Activated CD8-positive, alpha-beta T cell treated with anti-CD3 and anti-CD28 coated beads, Interleukin-2, amount 10 ng/mL, durations not matched to agents 7 days and 5 days (primary cell): ENCODE measurements at places on chromosomes 5 and 9. TPM values are rescaled to one million over a fixed set of nuclear protein-coding genes. Genes with fewer than 3 reads are reported as not detected.

- no peak for DNase-seq
Observed at GRCh38 chr5:97544240-97544639, 361.2 kb upstream of the RIOK2 start.

DNA sequence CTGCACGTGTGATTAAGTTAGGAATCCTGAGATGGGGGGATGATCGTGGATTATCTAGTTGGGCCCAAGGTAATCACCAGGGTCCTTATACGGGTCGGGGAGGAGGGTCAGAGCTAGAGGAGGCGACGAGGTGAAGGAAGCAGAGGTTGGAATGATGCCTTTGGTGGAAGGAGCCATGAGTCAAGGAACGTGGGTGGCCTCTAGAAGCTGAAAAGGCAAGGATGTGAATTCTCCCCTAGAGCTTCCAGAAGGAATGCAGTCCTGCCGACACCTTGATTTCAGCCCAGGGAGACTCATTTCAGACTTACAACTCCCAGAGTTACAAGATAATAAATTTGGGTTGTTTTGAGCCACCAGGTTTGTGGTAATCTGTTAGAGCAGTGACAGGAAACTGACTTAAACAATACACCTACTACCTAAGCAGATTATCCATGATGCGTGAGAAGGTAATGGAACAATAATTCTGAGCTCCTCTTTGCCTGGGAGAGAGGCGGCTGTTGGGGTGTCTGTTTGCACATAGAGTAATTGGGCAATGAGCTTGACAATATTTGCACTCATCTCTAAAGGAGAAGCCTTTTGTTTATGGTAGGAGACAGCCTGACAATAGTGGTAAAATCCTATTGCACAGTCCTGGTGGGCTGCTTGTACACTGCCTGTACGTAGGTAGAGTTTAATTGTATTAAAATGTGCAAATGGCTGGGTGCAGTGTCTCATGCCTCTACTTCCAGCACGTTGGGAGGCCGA lies 129.3 kb upstream of the IER5L start:
- no peak for DNase-seq

- no peak for DNase-seq
Observed at GRCh38 chr9:12798066-12798770, 23.4 kb downstream of the LURAP1L start.

DNA sequence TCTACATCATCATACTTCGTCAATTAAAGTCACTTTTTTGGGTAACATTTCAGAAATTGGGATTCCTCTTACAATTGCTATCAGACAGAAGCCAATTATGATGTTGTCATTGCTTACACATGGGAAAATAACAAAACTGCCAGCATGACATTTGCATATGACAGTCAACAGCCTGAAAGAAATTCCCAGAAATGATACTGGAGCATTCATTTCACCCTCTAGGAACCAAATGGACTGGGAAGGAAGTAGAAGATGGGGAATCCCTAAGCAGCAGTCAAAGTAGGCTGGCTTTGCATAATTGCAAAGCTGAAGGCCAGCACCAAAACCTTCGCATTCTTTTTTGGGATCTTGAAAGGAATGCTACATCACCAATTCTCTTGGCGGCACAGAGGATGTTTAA lies 10.7 kb downstream of the HMGCS1 start:
- DNase-seq, result no peak

Gene WDR38
- total RNA-seq, result not detected

Gene ACOT12
- total RNA-seq, result not detected

Gene ANKRD20A1
- total RNA-seq, result 1.2 TPM

Gene JAK2
- total RNA-seq, result 27.2 TPM
